ENCODE measurements at places on chromosomes 16 and 17.

- no peak within 1 kb of the TSS for H3K27ac ChIP-seq
- no peaks in the 10 kb centered on the region for H3K36me3 ChIP-seq
- DNase-seq, result peak; percentile 79
- H3K27me3 ChIP-seq, result no peaks in the 10 kb centered on the region
Measured at GRCh38 chr16:89828199-89828869, at the start of gene SPIRE2. TSS of gene SPIRE2 (plus strand) at chr16:89828475. CDS start at chr16:89828551, 76 bp downstream.

GRCh38 chr17:17836250-17836817 lies 452 bp downstream of the SREBF1 start:
- no peaks in the 10 kb centered on the region for H3K27me3 ChIP-seq
- H3K4me3 ChIP-seq, result peak overlapping the region; percentile 87
- peaks cover 30% of the 10 kb centered on the region for H3K36me3 ChIP-seq
- peaks cover 16% of the 10 kb centered on the region for H3K4me1 ChIP-seq

DNA sequence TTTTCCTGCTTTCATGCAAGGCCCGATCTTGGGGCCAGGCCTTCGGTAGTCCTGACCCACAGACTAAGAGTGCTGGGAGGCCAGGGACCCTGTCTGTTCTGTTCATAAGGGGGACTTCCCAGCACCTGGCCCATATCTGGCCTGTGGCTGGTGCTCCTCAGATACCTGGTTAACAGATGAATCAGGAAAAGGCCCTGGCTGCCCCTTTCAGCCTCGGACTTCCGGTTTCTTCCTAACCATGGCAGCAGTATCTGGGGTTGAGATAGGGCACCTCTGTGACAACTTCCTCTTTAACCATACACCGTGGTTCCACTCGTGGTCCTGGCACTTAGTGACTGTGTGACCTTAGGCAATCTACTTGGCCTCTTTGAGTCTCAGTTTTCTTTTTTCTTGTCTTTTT lies 18.4 kb downstream of the PLCG2 start:
- H3K27me3 ChIP-seq, result no peaks in the 10 kb centered on the region
- H3K27ac ChIP-seq, result no peak overlapping the region
- H3K4me1 ChIP-seq, result no peaks in the 10 kb centered on the region
- no peak overlapping the region for H3K4me3 ChIP-seq

- no peaks in the 10 kb centered on the region for H3K36me3 ChIP-seq
- H3K4me3 ChIP-seq, result no peak overlapping the region
- H3K27me3 ChIP-seq, result no peaks in the 10 kb centered on the region
- DNase-seq, result no peak
- H3K4me1 ChIP-seq, result no peaks in the 10 kb centered on the region
Measured at GRCh38 chr17:83053739-83054451, 25.5 kb upstream of the METRNL start.
